Psoas muscle (tissue), 8 donors: ENCODE measurements at places on chromosomes 1 and 21.

- peak; percentile 69 for DNase-seq
Measured at GRCh38 chr21:34688145-34688544, 19.4 kb downstream of the CLIC6 start.

- DNase-seq = no peak
Measured at GRCh38 chr1:197958438-197959305, 41.5 kb downstream of the LHX9 start.

GRCh38 chr1:117167402-117167801 is 43.3 kb downstream of the VTCN1 start:
- no peak for DNase-seq

DNA sequence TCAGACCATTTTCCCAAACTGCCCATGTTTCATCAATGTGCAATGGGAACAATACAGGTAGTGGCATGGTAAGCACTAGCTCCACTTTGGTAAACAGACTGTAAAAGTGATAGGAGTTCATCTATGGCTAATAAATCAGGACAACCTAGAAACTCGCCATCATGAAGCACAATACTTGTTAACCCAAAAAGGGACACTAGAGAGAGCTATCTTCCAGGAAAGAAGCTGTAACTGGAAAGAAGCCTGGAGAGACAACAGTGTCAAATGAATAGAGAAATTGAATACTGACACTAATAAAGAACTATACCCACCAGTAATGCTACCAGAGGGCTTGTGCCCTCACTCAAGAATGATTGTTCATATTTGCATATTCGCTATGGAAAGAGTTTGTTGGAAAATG is 164.7 kb upstream of the RGS18 start:
- DNase-seq = no peak

GRCh38 chr1:12078938-12079861 is 16.1 kb downstream of the TNFRSF8 start:
- DNase-seq = no peak

DNA sequence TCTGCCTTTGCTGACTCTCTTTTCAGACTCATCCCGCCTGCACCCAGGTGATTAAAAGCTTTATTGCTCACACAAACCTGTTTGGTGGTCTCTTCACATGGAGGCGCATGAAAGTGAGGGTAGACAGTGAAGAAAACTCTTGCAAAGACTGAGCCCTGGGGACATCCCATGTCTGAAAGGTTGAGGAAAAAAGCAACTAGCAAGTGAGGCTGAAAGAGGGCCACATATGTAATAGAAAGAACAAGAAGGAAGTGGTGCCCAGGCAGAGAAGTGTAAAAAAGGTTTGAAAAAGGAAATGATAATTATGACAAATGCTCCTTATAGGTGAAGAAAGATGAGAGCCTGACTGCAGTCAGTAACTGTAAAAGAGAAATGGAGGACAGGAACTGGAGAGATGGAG is 115.9 kb upstream of the NEK7 start:
- DNase-seq = no peak

DNA sequence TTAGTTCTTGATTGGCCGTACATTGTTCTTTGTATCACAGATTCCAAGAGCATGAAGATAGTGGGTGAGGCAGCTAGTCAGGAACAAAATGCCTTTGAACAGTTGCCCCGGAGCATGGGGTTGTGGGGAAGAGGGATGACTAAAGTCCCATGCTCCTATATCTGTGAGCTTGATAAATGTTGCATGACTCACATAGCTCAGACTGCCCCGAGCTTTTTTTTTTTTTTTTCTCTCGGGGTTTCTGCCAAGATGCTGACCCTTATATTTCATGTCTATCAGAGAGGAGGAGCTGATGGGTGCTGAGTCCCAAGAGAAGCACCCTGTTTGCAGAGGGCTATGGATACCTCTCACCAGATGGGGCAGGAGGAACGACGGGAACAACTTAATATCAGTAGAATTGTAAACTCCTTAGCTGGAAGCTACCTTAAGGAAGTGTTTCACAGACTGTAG is 40.6 kb downstream of the SRRM1 start:
- no peak for DNase-seq

GRCh38 chr1:40784771-40785151 is 1.2 kb downstream of the KCNQ4 start:
- no peak for DNase-seq

- DNase-seq = no peak
Measured at GRCh38 chr1:114314098-114314497, 160.4 kb upstream of the SYT6 start.

DNA sequence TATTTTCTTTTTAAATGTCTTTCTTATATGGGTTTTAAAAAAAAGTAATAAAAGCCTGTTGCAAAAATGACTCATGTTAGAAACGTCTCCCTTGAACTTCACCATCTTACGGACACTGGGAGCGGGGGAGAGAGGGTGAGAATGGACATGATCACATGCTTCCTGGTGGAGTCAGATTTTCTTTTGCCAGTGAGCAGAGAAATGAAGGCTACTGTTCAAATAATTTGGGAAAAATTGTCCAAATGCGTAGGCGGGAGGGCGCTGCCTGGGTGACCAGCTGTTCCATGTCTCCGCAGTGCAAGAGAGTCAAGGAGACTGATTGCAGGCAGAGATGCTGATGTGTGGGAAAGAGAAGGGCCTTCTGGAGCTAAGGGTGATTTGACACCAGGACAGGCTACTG is 23.1 kb downstream of the EIF2D start:
- DNase-seq = no peak

DNA sequence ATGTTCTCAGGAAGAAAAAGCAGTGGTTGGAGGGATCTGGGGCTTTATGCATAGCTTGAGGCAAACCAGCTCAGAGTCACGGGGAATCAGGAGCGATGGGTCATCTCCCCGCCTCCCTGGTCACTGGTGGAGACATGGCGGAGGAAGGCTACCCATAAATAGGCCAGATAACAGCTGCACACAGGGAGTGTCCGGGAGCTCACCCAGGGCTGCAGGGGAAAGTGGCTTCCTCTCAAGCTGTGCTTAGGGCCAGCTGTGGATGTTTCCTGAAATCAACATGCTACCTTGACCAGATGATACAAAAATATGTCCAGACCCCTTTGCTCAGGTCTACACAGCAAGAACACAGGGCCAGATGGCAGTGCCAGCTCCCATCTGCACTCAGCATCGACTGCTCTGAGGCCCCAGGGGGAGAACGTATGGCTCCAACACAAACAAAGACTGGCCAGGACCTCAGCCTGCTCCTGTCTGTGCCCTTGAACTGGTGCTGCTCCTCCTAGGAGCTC is 27.1 kb upstream of the RERE start:
- peak; percentile 48 for DNase-seq

- no peak for DNase-seq
Measured at GRCh38 chr1:80202118-80202517, 1195.6 kb upstream of the ADGRL4 start.

GRCh38 chr1:39269791-39270342 is 65.4 kb downstream of the MACF1 start:
- DNase-seq = no peak

DNA sequence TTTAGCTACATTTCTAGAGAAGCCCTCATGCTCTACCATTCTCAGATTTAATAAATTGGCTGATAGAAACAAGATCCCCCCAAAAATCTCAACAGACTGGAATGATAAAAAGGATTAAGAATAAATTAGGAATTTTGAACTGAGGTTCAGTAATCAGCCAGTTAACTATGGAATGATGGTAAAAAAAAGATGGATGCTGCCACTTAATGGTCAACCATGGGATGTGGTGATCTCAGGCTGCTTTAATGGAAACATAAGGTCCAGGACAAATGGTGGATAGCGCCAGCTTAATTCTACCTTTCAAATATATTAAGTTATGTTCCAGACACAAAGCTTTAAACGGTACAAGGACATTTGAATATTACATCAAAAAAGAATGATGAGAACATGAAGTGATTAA is 49.9 kb downstream of the CCN1 start:
- DNase-seq = no peak

- DNase-seq = peak; percentile 53
Measured at GRCh38 chr1:15128520-15129313, 24.8 kb upstream of the TMEM51 start.

DNA sequence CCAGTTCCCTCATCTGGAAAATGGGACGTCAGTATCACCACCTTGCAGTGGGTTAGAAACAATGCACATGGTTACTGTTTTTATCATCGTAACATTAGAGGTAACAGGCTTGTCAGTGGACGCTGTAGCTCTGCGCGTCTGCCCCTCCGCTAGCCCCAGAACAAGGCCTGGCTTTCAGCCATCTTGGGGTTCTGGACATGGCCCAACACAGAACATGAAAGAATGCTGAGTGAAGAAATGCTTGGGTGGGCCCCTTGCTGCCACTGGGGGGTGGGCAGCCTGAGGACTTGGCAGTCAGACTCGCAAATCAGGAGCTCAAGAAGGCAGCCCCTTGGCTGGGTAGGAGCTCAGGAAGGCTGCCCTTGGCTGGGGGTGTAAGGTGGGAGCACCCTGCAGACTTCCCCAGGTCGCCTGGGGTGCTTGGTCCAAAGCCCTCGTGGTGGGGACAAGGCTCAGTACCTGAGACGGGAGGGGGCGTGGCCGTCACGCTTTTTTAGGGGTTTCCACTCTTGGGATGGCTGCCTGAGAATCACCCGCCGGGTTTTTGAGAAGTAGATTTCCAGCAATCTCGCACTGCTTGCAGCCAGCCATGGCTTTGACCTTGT is 51.7 kb downstream of the SLC37A1 start:
- no peak for DNase-seq

- no peak for DNase-seq
Measured at GRCh38 chr1:206967096-206967849, 3.0 kb downstream of the FCAMR start.

DNA sequence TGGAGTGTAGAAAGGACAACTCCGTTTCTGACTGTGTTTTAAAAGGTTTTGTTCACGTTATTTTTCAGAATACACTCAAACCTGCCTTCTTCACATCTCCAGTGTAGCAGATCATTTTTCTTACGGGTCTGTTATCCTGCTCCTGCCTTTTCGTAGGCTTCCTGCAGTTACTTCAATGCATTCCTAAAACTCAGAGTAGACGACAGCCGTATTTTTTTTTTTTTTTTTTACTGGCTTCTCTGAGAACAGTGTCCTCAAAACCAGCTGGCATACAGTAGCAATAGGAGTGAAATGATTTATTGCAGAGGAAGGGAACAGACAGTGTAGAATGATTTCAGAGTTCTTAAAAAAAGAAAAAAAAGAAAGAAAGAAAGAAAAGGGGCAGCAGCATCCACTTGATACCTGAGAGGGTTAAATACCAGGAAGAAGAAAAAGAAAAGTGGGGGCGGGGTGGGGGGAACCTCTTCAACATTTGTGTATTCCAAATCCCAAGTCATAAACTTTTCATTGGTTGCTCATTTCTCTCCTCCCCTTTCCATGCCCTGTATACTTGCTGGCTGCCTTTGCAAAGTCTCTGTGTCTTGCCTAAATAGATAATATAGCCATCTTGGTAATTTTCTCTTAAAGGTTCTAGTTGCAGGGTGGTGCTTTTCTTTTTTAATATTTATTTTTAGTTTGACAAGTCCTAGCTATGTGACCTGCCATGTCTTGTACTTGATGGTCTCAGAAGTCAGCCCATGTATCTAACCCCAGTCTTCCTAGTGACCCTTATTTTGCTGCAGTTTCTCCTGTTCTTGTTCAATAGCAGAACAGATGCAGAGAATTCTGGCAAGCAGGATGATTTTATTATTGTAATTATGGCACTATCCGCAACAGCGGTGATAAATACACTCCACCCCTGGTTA is 2.8 kb downstream of the TGFB2 start:
- no peak for DNase-seq

- DNase-seq = no peak
Measured at GRCh38 chr1:6859415-6860343, 74.4 kb downstream of the CAMTA1 start.

DNA sequence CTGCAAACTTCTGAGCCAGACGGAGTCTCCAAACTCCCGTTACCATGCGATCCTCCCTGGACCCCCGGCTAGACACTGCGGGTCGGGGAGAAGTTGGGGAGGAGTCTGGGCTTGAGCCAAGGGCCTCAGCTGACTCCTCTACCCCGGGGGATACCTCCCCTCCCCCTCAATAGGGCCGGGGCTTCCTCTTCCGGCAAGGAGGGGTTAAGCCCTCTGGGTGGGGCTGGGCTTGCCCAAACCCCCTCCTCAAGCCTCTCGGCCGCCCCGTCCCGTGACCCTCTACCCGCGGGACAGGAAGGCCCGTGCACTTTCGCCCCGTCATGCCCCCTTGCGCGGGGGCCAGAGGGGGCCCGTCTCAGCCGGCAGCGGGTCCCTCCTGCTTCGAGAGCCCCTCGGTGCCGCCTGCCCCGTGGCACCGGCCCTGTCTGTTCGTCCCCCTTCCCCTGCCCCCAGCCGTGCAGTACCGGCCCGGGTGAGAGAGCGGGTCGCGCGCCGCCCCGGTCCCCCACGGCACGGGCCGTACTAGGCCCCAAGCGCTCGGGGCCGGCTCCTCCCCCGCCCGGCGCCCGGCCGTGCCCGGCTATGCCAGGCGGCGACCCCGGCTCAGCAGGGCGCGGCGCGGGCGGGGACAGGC is 652 bp downstream of the ARL8A start:
- DNase-seq = peak; percentile 41
